GM23248 (cell line): ENCODE measurements at places on chromosomes 2 and 18.

GRCh38 chr2:127516041-127516762 is 10.1 kb downstream of the IWS1 start:
- no peaks in the 10 kb centered on the region for H3K27me3 ChIP-seq
- peak overlapping the region; percentile 100 for H3K27ac ChIP-seq
- peak; percentile 99 for DNase-seq
- peak overlapping the region; percentile 44 for H3K4me3 ChIP-seq
- peaks cover 36% of the 10 kb centered on the region for H3K4me1 ChIP-seq

GRCh38 chr2:80280598-80280997 is 24.0 kb downstream of the LRRTM1 start:
- DNase-seq = no peak
- no peaks in the 10 kb centered on the region for H3K4me1 ChIP-seq
- H3K27ac ChIP-seq = no peak overlapping the region
- H3K27me3 ChIP-seq = no peaks in the 10 kb centered on the region

- H3K36me3 ChIP-seq = no peaks in the 10 kb centered on the region
- no peaks in the 10 kb centered on the region for H3K27me3 ChIP-seq
- DNase-seq = peak; percentile 82
- peaks cover 25% of the 10 kb centered on the region for H3K4me1 ChIP-seq
Measured at GRCh38 chr18:55477499-55477859, 110.5 kb downstream of the TCF4 start.

DNA sequence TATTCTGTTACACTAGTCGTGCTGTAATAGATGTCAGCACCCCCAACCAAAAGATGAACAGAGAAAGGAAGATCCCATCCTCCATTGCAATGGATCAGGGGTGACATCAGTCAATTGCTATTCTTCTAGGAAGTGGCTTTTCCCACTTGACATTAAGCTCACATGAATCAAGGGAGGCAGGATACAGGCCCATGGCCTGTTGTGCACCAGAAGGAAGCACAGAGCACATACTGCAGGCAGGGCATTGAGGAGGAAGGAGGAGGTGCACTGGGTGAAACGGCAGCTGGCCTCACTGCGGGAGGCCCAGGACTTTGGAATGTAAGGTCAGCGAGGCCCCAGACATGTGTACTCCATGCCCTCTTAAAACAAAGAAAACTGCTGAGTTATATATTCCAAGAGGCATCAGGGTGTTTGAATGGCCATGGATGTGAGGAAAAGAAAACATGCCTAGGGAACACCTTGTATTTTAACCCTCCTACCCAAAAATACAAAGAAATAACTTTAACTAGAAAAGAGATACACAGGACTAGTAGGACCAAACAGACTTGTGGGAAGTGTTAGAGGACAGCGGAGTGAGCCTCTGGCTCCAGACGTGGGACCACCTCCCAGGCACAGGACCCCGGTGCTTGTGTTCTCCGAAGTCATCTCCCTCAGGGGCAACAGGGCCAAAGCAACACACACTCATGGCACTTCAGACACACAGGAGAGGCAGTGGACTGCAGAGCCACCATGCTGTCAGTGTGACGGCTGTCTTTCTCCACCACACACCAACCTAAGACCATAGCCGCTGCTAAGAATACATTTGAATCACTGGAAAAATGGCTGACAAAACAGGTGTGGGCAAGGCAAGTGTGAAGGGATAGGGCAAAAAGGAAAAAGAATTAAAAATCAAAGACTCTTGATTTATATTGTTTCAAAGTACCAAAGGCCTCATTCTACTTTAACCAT is 51.4 kb upstream of the RIOK3 start:
- H3K36me3 ChIP-seq = no peaks in the 10 kb centered on the region
- no peak overlapping the region for H3K4me3 ChIP-seq
- no peaks in the 10 kb centered on the region for H3K27me3 ChIP-seq
- DNase-seq = no peak

DNA sequence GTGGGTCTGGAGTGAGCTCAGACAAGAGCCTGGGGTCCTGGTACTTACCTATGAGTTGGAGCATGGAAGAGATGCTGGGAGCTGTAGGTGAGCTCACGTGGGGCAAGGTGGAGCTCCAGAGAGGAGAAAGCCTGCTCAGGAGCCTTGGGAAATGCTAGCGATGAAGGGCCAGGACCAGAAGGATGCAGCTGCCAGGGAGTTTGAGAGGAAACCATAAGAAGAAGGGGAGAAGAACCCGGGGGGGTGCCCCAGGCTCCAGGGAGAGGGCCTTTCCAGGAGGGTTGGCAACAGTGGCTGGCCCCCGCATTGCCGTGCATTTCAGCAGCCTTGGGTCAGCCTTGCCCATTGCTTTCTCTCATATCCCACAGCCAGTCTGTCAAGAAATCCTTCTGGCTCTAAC is 268.7 kb downstream of the GLI2 start:
- no peak overlapping the region for H3K27ac ChIP-seq
- H3K36me3 ChIP-seq = no peaks in the 10 kb centered on the region
- no peak overlapping the region for H3K4me3 ChIP-seq
- H3K4me1 ChIP-seq = peaks cover 7% of the 10 kb centered on the region; the same call in 1 of the 2 replicates

DNA sequence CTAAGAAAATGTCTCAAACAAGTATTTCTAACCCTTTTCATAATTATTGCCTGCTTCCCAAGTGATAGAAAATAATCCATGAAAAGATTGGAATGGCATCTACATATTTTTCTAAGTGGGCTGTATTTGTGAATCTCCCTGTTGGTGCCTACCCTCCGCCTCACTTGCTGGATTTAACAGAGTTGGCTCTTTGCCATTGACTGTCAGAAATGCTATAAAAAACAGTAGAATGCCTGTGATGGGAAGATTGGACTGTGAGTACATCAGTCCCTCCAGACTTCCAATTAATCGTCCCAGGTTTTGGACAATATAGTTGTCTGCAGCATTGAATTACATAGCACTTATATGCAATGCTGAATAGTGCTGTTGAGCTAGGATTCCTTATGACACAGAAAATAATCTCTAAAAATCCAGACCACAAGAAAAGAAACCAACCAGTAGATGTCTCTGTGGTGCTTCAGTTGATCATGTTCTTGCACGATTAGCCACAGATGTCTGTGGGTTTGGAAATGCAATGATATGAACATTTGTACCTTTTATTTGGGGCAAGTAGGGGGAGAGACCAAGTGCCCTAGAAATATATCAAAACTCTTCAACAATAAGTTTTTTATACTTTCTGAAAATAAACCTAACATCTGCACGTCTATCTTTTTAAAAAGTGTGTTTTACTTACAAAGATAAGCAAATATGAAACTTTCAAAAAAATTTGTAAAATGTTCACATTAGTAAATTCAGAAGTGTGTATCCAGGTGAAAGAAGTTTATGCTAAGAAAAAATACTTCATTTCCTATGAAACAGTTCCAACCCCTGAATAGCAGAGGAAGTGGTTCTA is 88.5 kb downstream of the DYNAP start:
- no peaks in the 10 kb centered on the region for H3K4me1 ChIP-seq
- no peak overlapping the region for H3K27ac ChIP-seq
- peak; percentile 82 for DNase-seq
- H3K4me3 ChIP-seq = no peak overlapping the region
- no peaks in the 10 kb centered on the region for H3K27me3 ChIP-seq
- no peaks in the 10 kb centered on the region for H3K36me3 ChIP-seq

- H3K4me1 ChIP-seq = no peaks in the 10 kb centered on the region
- no peak for DNase-seq
- H3K36me3 ChIP-seq = no peaks in the 10 kb centered on the region
- H3K27me3 ChIP-seq = no peaks in the 10 kb centered on the region
- H3K4me3 ChIP-seq = no peak overlapping the region
Measured at GRCh38 chr2:128494307-128494639, 175.6 kb upstream of the HS6ST1 start.

GRCh38 chr18:7896805-7897518 is 329.8 kb downstream of the PTPRM start:
- H3K27me3 ChIP-seq = no peaks in the 10 kb centered on the region
- H3K4me1 ChIP-seq = 0 out of 2 replicates have a peak, but pooled peaks cover 5% of the 10 kb centered on the region
- no peak overlapping the region for H3K27ac ChIP-seq
- DNase-seq = no peak

DNA sequence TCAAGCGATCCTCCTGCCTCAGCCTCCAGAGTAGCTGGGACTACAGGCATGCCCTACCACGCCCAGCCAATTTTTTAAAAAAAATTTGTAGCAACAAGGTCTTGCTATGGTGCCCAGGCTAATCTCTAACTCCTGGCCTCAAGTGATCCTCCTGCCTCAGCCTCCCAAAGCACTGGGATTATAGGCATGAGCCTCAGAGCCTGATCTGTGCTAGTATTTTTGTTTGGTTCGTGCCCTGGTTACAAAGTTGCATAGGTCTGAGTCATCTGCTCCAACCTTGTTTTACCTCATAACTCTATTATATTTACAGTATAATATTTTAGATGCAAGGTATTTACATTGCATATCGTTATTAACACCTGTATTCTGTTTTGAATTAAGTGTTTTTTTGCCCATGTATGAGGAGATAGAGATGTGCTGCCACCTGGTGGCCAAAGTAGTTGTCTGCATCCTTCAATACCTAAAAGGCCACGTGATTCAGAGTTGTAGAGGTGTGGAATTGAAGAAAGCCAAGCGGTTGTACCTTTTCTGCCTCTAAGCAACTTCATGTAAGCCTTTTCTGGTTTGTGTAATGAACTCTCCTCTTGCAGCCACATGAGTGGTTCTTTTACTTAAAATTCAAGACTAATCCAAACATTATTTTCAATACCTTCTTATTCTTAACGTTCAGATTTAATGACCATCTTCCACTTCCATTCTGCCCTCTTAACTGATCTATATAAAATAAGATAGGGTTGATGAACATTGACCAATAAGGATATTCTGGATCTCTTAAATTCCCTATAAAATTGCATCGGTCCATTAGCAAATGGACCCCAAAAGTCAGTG is 19.9 kb upstream of the CABYR start:
- no peaks in the 10 kb centered on the region for H3K4me1 ChIP-seq
- no peak overlapping the region for H3K27ac ChIP-seq
- 0 out of 2 replicates have a peak, but pooled peaks cover 6% of the 10 kb centered on the region for H3K36me3 ChIP-seq
- H3K27me3 ChIP-seq = no peaks in the 10 kb centered on the region

- no peaks in the 10 kb centered on the region for H3K36me3 ChIP-seq
- H3K27me3 ChIP-seq = peaks cover 36% of the 10 kb centered on the region
- H3K4me1 ChIP-seq = no peaks in the 10 kb centered on the region
- peak; percentile 43 for DNase-seq
- no peak overlapping the region for H3K27ac ChIP-seq
- no peak overlapping the region for H3K4me3 ChIP-seq
Measured at GRCh38 chr18:50401888-50402287, 27.0 kb downstream of the SKA1 start.

DNA sequence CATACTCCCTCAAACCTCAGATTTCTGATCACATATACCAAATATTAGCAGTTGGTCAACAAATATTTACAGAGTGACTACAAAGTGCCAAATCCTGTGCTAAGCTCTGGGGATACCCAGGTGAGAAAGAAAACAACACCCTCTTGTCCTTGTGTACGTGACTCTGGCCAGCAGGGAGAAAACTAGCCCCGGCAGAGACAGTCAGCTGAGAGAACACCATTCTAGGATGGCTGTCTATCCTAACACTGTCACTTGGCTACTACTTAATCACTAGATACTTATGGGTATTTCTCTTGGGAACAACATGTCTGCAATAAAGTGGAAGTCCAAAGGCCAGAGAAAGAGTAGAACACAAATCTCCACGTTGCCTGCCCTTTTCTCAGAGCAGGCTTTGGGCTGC is 57.9 kb upstream of the CD226 start:
- no peaks in the 10 kb centered on the region for H3K4me1 ChIP-seq
- no peak for DNase-seq
- peaks cover 8% of the 10 kb centered on the region; the same call in 1 of the 2 replicates for H3K36me3 ChIP-seq
- H3K4me3 ChIP-seq = no peak overlapping the region

DNA sequence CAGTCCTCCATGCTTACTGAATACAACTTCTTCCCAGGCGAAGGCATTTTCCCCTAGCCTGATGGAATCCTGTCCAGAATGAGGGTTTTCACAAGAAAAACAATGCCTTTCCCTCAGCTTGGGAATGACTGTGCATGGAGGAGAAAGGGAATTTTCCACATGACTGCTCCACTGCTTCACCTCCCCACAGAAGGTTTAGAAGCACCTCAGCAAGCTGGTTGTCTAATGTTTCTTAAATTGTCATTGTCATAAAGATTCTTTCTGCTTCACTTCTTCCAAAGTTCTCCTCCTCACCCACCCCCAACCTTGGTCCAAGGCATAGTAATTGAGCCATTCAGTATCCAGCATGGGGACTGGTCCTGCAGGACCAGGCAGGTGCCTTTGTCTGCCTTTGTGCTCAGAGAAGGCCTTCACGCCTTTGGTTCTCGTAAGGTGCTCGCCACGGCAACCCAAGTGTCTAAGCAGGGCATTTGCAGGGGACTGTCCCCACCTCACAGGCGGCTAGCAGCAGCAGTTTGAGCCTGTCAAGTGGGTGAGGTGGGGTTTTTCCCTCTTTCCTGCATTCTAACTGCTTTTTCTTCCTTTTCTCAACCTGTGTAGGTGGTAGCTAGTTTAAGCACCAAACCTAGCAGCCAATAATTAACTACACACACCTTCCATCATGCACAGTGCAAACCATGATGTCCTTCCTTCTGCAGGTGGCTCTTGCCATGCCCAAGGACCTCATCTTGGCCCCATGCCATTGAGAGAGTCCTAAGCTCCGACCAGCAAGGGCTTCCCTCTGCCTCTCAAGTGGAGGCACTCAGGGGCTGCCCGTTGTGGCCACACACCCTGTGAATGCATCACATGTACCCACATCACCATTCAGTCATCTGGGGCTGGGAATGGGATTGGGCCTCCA is 65.7 kb upstream of the BCL2L11 start:
- H3K27me3 ChIP-seq = peaks cover 26% of the 10 kb centered on the region
- H3K27ac ChIP-seq = no peak overlapping the region
- H3K36me3 ChIP-seq = no peaks in the 10 kb centered on the region

DNA sequence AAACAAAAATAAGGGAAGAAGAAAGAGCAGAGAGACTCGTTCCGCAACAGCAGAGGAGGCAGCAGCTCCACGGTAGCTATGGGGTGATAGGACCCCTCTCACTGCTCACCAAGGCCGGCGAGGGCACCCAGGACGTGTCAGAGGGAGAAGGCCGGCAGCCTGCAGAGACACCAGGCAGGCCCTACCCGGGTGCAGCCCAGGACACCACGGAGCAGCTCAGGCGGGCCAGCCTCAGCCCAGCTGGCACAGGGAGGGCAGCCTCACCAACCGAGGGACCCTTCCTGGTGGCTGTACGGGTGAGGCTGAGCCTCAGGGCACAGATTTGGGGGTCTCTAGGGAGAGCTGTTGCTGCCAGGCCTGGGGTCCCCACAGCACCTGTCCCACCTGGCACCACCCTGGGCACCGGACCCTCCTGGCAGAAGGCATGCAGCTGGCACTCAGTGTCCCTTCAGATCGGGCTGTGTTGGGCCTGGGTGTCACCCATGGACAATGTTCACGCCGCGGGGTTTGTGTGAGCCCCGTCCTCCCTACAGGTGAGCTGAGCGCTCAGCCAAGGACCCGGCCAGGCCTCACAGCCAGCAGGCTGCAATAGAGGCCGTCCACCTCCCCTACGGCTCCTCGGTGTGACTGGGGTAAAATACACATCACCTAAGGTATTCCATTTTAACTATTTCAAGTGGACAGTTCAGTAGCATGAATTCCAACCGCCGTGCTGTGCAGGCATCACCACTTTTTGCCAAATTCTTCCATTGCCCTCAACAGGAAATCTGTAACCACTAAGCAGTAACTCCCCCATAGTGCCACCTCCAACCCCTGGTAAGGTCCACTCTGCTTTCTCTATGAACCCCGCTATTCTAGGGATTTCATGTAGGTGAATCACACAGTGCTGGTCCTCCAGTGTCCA is 21.6 kb downstream of the KCNG2 start:
- no peaks in the 10 kb centered on the region for H3K4me1 ChIP-seq
- no peak overlapping the region for H3K4me3 ChIP-seq
- DNase-seq = no peak
- peaks cover 36% of the 10 kb centered on the region for H3K27me3 ChIP-seq

- H3K27ac ChIP-seq = no peak overlapping the region
- no peaks in the 10 kb centered on the region for H3K36me3 ChIP-seq
Measured at GRCh38 chr2:111636905-111637304, 247.1 kb downstream of the ANAPC1 start.
